ENCODE measurements at places on chromosomes 2 and 18.

DNA sequence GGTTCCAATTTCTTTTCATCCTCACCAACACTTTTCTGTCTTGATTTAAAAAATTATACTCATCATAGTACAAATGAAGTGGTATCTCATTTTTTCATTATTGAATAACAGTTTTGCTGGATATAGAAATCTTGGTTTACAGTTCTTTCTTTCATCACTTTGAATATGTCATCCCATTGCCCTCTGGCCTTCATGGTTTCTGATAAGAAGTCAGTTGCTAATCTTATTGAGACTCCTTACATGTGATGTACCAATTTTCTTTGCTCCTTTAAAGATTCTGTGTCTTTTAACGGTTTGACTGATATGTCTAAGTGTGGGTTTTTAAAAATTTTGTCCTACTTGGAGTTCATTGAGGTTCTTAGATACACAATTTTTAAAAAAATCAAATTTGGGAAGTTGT, 35.0 kb downstream of the SLC3A1 start:
- DNase-seq, result no peak

DNA sequence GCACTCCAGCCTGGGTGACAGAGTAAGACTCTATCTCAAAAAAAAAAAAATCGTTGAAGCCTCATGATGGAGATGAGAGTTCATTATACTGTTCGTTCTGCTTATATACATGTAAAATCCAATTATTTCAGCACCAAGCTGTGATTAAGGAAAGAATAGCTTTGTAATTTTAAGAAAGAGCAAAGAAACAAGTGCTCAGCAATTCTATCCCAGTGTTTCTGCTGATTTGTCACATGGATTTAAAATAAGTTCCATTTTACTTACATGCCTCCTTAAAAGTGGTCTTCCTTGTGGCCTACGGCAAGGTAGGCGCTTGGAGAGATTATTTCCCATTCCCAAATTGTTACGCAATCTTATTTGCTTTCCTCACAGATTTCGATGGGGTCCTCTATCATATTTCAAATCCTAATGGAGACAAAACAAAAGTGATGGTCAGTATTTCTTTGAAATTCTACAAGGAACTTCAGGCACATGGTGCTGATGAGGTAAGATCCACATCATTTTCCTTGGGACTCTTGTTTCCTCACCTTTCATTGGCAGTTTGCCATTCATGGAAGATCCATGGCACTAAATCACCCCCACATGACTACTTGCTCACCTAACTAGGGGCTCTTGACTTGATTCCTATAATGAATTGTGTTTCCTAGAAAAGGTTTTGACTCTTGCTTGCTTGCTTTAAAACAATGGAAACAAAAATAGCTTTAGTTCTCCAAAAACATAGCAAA, 11.5 kb downstream of the ARPC2 start:
- no peak for DNase-seq

GRCh38 chr2:142423603-142424002, 292.8 kb upstream of the LRP1B start:
- DNase-seq, result no peak

- no peak for DNase-seq
These were observed 93.9 kb downstream of the TMEM131 start for GRCh38 chr2:97901862-97902261.

DNA sequence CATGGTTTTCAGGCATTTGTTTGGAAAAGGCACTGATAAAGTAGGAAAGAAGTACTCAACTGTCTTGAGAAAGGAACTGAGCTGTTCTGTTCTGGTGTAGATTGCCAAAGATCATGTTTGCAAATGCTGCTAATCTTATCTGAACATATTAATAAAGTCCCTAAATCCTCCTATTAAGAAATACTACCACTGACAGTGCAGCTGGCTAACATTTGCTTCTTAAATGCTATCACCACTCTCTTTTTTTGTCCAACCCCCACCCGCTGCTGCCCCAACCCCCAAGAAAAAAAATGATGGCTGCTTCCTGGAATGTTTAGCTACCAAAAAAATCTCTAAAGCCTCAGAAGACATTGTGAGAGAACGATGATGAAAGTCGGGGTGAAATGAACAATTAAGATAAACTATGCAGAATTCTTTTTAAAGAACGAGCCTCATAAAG, 130.7 kb downstream of the CCBE1 start:
- DNase-seq, result no peak

DNA sequence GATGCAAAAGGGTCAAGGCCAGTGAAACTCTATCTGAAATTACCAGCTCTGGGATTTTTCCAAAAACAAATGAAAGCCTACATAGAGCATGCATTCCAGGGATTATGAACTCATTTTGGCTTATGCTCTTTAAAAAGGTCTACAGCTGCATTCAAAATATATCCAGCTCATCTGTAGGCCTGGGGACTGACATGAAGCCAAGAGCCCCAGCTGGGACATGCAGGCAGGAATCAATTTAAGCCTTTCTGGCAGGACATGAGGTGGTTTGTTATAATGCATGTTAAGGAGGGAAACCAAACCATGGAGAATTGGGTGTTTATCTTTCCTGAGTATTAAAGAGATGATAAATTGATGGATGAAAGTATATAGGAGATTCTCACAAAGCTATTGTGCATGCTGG, 164.5 kb downstream of the RBM43 start:
- DNase-seq, result no peak

DNA sequence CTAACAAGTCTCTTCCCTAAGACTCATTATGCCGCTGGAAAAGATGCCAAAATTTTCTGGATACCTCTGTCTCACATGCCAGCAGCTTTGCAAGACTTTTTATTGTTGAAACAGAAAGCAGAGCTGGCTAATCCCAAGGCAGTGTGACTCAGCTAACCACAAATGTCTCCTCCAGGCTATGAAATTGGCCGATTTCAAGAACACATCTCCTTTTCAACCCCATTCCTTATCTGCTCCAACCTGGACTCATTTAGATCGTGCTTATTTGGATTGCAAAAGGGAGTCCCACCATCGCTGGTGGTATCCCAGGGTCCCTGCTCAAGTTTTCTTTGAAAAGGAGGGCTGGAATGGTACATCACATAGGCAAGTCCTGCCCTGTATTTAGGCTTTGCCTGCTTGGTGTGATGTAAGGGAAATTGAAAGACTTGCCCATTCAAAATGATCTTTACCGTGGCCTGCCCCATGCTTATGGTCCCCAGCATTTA, 26.3 kb downstream of the DHRS9 start:
- DNase-seq, result no peak

- no peak for DNase-seq
These were observed 11.4 kb upstream of the NMUR1 start for GRCh38 chr2:231541645-231542044.

GRCh38 chr2:30753630-30754029, 53.6 kb downstream of the CAPN13 start:
- DNase-seq, result no peak

- no peak for DNase-seq
These were observed 17.1 kb downstream of the OSBPL6 start for GRCh38 chr2:178211460-178211859.

GRCh38 chr2:153299809-153300208, 178.8 kb downstream of the RPRM start:
- DNase-seq, result no peak

DNA sequence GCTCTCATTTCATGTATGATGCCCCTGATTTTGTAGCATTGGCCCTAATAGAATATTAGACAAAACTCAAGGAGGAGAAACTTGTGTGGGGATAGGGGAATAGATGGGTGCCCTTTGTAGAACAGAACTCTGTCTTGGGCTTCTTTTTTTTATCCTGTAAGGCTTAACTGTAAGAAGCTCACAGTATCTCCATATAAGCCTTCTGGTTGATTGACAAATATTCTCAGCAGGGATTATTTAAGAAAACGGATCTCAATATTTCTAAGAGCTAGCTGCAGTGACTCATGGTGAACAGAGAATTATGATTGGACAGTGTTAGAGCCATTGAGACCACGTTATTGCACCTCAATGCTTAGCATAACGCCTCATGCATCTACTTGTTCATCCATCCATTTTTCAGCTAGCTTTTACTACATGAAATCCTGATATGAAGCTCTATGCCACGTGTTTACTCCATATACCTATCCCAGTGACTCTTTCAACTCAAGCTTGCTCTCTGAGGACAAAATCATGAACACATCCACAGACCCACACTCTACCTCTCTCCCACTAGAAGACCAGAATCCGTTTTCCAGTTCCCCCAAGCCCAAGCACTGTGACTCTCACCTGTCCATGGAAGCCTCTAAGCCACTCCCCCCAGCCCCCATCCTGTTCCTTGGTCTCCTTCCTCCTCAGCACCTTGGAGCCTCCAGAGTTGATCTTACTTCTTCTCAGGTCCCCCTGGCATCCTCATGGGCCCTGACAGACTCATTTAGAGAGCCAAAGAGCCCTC, 99.2 kb downstream of the BCL2L11 start:
- no peak for DNase-seq

GRCh38 chr2:215143458-215143857, 5.0 kb upstream of the ABCA12 start:
- no peak for DNase-seq

DNA sequence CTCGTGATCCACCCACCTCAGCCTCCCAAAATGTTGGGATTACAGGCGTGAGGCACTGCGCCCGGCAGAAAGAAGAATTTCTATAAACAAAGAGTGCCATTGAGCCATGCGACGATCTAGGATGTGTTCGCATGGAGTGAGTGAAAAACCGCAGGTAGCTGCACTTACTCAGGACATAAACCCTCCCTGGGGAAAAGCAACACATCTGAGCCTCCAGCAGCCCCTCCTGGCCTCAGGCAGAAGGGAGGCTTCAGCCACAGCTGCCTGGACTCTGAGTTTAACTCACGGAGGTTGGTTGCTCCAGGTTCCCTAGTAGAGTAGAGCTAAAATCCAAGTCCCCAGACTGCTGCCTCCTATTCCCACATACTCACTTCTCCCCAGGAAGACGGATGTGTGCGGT, 11.3 kb upstream of the STK25 start:
- DNase-seq, result no peak

Data from activated CD4-positive, alpha-beta T cell treated with anti-CD3 and anti-CD28 coated beads for 4 hours (primary cell).